ENCODE measurements at places on chromosomes 3 and 15. TPM values are rescaled to one million over a fixed set of nuclear protein-coding genes. Genes with fewer than 3 reads are reported as not detected.

DNA sequence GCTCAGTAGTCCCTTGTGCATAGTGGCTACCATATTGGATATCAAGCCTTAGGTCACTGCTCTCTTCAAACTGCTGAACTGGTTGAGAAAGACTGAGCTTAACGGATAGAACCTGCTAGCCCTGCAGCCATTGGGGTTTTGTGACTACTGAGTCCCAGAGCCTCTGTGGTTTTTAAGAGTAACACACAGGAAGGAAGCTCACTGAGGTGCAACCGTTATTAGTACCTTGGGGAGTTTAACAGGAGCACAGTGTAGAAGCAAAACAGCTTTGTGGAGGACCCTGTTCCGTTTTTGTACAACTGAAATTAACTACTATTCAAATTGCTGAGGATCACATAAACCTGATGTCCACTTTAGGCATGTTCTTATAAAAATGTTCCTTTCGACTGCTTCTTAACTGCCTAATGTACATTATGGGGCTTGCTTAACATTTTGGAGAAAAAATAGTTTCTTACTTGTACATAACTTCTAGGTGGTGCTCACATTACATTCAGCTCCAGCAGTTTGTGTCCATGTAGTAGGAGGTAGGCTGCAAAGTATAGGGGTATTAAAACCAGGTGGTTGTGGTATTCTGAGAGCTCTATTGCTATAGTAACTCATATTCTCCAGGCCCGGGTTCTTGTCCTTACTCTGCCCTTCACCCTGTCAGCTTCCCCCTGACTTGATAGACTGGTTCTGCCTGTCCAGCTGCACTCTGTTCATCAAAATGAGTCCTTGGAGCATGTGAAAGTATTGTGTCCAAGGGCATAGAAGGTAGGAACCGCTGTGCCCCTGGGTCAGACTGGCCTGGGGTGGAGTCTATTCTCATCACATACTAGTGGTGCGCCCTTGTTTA lies 17.3 kb downstream of the PXK start:
- DNase-seq: no peak

The TMEM207 gene
- not detected for total RNA-seq

DNA sequence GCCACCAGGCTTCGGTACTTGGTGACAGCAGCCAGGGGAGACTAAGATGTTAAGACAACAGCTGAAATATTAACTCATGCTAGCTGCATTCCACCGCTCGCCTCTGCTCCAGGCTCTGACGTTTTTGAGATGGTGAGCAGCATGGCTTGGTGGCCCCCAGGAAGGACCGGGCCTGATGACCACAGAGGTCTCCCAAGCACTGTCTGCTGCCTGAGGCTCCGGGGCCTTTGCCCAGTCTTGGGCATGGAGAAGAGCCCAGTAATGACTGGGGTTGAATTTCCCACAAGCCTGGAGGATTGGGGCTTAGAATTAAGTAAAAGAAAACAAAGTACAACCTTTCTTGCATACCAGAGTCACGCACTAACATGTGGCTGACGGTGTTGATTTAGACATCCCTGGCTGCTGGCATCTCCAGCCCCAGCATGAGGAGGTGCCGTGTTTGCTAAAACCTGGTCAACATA lies 243.6 kb upstream of the LYSMD4 start:
- DNase-seq: no peak

- no peak for DNase-seq
Observed at GRCh38 chr3:108287146-108287545, 9.2 kb upstream of the HHLA2 start.

- DNase-seq: no peak
Observed at GRCh38 chr3:197833930-197834715, 43.1 kb downstream of the LRCH3 start.

The RASSF1 gene
- 7.7 TPM for total RNA-seq

GRCh38 chr15:82143390-82144385 lies 97.9 kb upstream of the MEX3B start:
- no peak for DNase-seq

DNA sequence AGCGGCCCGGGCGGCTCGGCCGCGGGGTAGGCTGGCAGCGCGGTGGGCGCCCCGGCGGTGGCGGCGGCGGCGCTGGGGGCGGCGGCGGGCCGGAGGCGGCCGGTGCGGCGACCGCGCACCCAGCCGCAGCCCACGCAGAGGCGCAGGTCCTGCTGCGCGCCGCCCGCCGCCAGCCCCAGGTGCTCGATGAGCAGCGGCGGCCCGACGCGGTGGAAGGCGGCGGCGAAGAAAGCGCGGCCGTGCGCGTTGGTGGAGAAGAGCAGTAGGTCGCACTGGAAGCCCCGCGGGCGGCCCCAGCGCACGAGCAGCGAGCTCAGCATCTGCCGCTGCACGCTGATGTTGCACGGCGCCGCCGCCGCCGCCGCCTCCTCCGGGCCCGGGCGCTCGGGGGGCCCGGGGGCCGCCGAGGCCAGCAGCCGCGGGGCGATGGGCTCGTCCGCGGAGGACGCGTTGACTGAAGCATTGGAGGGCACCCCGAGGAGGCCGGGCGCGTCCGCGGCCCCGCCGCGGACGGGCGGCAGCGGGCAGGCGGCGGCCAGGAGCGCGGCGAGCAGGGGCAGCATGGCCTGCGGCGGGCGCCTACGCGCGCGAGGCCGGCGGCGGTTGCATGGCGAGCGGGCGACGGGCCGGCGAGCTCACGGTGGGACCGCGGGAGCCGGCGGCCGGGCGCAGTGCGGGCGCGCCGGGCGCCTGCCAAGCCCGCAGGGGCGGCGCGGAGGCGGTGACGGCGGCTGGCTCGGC lies 452 bp downstream of the TMEM158 start:
- DNase-seq: no peak

- no peak for DNase-seq
Observed at GRCh38 chr3:125287248-125287647, 74.7 kb upstream of the SLC12A8 start.

DNA sequence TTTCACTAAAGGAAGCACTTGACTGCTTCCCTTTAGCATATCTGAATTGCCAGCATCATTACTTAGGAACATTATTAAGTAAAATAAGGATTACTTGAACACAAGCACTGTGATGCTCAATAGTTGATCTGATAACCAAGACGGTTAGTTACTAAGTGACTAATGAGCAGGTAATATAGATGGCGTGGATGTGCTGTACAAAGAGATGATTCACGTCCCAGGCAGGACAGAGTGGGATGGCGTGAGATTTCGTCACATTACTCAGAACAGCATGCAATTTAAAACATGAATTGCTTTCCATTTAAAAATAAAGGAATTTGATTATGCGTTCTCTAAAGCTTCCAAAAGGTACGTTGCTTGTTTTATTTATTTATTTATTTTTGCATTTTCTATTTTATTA lies 240.0 kb upstream of the ARHGEF26 start:
- DNase-seq: no peak

DNA sequence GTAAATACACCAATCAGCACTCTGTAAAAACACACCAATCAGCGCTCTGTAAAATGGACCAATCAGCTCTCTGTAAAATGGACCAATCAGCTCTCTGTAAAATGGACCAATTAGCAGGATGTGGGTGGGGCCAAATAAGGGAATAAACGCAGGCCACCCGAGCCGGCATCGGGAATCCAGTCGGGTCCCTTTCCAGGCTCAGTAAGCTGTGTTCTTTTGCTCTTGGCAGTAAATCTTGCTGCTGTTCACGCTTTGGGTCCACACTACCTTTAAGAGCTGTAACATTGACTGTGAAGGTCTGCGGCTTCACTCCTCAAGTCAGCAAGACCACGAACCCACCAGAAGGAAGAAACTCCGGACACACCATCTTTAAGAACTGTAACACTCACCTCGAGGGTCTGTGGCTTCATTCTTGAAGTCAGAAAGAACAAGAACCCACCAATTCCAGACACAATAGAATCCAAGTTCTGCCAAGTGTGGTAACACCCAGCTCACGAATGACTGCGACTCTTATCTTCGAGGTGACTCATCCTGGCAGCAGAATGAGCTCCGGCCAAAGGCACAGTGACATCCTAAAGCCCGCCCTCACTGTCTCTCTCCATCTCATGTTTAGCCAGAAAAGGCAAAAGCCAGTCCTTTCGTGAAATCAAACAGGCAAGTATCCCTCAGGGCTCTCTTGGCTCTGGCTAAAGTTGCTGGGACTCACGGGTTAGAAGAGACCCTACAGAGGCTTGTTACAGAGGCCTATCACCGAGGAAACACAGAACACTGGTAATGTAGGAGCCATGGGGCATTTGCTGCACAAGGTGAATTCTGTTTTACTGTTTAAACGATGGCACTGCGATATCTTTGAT lies 155.2 kb downstream of the FAM43A start:
- DNase-seq: peak; percentile 6

The GMPPB gene
- total RNA-seq: 23.1 TPM

GRCh38 chr3:12294885-12295580 lies 6.2 kb downstream of the PPARG start:
- no peak for DNase-seq

- DNase-seq: no peak
Observed at GRCh38 chr3:73385568-73385967, 239.2 kb downstream of the PDZRN3 start.

- DNase-seq: peak; percentile 70
Observed at GRCh38 chr3:171953301-171954022, 85.9 kb upstream of the FNDC3B start.

DNA sequence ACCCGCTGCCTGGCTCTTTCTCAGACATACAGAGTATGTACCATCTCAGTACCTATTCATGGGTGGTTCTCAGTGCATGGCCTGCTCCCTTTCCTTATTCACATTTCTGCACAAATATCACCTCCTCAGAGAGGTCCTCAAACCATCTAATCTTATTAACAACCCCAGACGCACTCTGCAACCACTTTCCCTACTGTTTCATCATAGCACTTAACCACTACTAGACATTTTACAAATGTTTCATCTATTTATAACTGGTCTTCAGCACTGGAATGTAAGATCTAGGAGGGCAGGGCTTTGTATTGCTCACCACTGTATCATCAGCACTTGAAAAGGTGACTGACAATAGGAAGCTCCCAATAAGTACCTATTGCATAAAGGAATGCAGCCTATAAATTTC lies 45.1 kb downstream of the TNIK start:
- no peak for DNase-seq

- DNase-seq: no peak
Observed at GRCh38 chr3:37198996-37199395, 24.6 kb upstream of the LRRFIP2 start.

DNA sequence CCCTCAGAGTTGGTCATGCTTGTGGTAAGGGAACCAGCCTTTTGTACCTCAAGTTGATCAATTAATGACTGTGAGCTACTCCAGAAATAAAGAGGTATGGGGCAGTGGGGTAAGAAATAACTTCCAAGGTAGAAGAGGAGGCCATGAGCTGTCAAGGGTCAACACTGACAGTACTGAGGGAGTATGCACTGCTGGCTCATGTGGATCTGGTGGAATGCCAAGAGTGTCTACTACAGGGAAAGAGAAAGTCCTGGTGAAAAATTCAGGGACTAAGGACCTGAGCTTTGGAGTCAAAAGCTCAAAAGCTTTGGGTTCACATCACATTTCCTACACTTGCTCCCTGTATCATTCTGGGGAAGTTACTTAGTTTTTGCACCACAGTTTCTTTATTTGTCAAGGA lies 154.9 kb downstream of the SEMA6D start:
- DNase-seq: no peak

DNA sequence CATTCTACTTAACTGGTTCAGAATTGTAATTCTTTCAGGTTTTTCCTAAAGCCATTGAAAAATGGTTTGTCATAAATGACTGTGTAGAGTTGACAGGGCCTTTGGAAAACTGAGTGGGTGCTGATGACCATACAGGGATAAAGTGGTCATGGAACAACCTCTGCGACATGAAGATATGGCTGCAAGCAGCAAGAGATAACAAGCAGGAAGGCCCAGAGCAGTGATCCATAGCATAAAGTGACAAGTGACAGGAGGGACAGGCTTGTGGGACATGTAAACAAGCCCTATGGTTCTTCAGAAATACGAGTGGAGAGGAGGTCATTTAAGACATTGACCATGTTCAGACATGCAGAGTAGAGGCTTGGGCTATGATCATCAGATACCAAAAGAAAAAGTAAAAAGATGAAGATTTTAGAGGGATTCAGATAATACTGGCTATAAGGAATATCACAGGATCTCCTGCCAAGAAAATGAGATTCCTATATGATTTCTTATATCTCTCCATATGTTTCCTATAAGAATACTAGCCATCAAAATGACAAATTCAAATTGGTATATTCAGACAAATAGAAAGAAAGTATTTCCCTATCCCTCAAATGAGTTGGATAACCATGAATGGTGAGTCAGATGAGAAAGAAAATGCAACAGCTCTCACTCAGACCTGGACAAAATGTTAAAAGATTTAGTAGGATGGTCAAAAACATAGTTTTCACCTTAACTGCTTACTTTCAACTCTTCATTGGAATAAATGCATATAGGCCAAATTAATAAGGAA lies 827.6 kb upstream of the CFAP20DC start:
- no peak for DNase-seq

DNA sequence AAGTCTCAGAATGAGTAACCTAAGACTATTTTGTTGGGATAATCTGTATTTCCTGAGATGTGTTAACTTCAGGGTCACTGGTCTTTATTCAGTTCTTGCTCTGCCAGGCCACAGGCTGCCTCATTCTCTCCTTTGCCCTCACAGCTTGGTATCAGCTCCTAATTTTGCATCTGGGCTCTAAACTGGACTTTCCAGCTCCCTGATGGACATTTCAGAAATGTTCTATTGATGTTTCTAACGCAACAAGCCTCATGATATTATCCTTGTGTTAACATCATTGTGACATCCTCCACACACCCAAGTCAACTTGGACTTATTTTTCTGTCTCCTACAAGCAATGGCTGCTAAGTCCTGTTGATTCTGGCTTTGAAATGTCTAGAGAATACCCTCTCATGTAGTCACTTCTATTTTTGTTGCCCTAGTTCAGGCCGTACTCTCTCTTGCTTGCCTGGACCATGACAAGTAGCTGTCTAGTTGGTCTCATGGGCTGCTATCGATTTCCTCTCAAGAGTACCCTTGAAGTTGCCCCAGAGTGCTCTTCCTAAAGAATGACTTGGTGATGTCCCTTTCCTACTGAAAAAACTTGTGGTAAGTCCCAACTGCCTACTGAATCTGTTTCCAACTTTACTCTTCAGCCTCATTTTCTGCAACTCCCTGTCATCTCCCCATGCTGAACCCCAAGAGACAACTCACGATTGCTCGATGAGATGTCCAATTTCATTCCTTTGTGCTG lies 52.7 kb downstream of the CHST2 start:
- DNase-seq: no peak

- DNase-seq: no peak
Observed at GRCh38 chr3:1183320-1184048, 90.7 kb downstream of the CNTN6 start.

- DNase-seq: no peak
Observed at GRCh38 chr3:187262360-187262759, 29.2 kb downstream of the MASP1 start.

DNA sequence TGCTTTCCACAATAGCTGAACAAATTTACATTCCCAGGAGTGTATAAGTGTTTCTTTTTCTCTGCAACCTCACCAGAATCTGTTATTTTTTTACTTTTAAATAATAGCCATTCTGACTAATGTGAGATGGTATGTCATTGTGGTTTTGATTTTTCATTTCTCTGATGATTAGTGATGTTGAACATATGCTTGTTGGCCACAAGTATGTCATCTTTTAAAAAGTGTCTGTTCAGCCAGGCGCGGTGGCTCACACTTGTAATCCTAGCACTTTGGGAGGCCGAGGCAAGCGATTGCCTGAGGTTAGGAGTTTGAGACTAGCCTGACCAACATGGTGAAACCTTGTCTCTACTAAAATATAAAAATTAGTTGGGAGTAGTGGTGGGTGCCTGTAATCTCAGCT lies 619.3 kb downstream of the SI start:
- no peak for DNase-seq

The ZNF662 gene
- not detected for total RNA-seq

GRCh38 chr3:184335291-184335660 lies 2.1 kb upstream of the FAM131A start:
- DNase-seq: no peak

GRCh38 chr15:72835294-72835890 lies 51.8 kb upstream of the ADPGK start:
- peak; percentile 4 for DNase-seq
